Esophagus squamous epithelium (tissue), 5 donors: ENCODE measurements at places on chromosomes 5 and 9.

DNA sequence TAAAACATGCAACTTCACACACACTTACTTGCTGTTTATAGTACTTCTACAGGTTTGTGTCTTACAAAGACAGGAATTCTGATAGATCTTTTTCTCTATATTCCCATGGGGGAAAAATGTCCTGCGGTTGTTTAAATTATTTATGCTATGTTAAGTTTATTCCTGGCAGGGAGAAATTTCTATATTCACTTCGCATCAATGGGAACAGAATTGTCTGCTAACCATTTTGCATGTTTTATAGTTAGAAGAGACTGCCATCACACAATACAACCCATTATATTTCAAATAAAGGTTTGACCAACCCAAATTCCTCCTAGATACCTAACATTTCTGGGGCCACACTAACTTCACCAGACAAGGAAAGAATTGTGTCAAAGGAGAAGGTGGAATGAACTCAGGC is 110.0 kb upstream of the PRR16 start:
- H3K27me3 ChIP-seq: no peaks in the 10 kb centered on the region
- no peak overlapping the region for H3K27ac ChIP-seq
- no peak overlapping the region for H3K4me3 ChIP-seq
- H3K36me3 ChIP-seq: no peaks in the 10 kb centered on the region
- no peak for DNase-seq

GRCh38 chr5:79172269-79172668 is 60.7 kb downstream of the BHMT start:
- no peak for DNase-seq
- no peaks in the 10 kb centered on the region for H3K27me3 ChIP-seq
- no peaks in the 10 kb centered on the region for H3K36me3 ChIP-seq
- H3K4me3 ChIP-seq: no peak overlapping the region

DNA sequence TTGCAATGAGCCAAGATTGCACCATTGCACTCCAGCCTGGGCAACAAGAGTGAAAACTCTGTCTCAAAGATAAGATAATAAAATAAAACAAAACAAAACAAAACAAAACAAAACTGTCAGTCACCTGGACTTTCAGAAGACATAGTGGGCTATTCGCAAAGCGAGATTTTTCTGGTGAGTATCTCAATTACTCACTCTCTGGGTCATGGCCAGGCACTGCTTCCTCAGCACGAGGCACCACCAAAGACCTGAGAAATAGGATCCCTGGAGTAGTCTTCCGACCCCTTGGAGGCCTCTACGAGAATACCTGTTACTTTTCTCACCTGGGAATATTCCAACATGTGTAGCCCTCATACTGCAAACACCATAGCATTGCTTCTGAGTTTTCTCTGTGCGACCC is 201.7 kb upstream of the ZNF618 start:
- H3K36me3 ChIP-seq: no peaks in the 10 kb centered on the region
- H3K4me1 ChIP-seq: peaks cover 9% of the 10 kb centered on the region
- no peak overlapping the region for H3K27ac ChIP-seq
- no peak for DNase-seq
- no peak overlapping the region for H3K4me3 ChIP-seq
- H3K27me3 ChIP-seq: peaks cover 57% of the 10 kb centered on the region

DNA sequence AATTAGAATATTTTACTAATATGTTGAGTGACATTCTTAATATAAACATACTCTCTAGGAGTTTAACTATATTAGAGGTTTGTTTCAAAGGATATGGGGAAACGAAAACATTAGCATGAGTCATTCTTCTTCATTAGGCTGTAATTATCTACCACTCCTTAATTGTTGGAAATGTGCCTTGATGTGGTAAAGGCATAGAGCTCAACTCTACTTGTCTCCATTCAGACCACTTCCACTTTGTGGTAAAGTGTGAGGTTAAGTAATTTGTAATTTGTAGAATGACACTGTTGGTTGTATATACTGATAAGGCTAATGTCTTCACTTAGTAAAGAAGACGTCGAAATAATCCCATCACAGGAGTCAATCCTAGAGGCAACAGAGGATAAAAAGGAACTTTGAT is 58.1 kb downstream of the HAPLN1 start:
- H3K27ac ChIP-seq: no peak overlapping the region
- DNase-seq: no peak
- no peak overlapping the region for H3K4me3 ChIP-seq
- H3K27me3 ChIP-seq: no peaks in the 10 kb centered on the region
- H3K36me3 ChIP-seq: no peaks in the 10 kb centered on the region

DNA sequence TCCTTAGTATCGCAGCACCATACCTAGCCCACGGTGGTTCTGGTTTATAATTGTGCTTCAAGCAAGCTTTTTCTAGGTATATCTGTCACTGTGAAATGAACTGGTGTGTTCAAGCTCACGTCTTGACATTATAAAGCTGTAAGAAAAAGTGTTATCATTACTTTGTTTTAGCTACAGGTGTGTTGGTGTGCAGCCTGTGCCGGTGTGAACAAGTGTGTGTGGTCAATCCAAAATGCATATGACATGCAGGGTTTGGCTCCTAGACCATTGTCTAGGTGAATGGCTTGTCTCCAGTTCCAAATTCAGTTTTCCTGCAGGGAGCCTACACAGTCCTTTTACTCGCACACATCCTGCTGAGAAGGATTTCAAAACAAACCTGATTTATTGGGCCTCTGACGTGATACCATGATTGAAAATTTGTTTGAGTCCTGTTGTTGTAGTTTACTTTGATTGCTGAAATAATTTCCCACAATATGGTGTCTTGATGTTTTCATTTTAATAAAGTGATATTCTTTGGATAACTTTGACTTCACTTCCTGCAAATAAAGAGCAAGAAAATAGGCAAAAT is 3.7 kb downstream of the LSM11 start:
- no peaks in the 10 kb centered on the region for H3K4me1 ChIP-seq
- H3K36me3 ChIP-seq: no peaks in the 10 kb centered on the region
- H3K27ac ChIP-seq: no peak overlapping the region
- no peaks in the 10 kb centered on the region for H3K27me3 ChIP-seq
- no peak overlapping the region for H3K4me3 ChIP-seq
- no peak for DNase-seq

- H3K4me1 ChIP-seq: no peaks in the 10 kb centered on the region
- H3K27me3 ChIP-seq: no peaks in the 10 kb centered on the region
- H3K4me3 ChIP-seq: no peak overlapping the region
- no peak for DNase-seq
- H3K27ac ChIP-seq: no peak overlapping the region
- H3K36me3 ChIP-seq: peaks cover 6% of the 10 kb centered on the region
Measured at GRCh38 chr5:149257889-149258705, 13.6 kb upstream of the AFAP1L1 start.

DNA sequence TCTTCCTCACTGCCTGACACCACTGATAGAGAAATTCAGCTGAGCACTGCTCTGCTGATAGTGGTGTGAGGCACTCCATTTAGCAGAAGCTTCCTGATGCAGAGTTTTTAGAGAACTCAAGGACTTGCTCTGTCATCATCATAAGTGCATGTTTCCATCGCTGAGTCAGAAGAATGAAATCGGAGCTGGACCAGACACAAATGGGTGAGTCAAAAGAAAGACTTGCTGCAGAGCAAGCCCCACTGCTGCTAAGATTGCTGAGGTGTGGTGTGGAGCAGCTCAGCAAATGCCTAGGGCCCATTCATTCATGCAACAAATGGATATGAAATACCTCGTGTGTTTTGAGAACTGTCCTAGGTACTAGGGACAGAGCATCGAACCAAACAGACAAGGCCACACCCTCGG is 410.2 kb upstream of the SLC30A5 start:
- H3K36me3 ChIP-seq: no peaks in the 10 kb centered on the region
- H3K27me3 ChIP-seq: no peaks in the 10 kb centered on the region

GRCh38 chr9:111928359-111928720 is 31.7 kb downstream of the UGCG start:
- H3K4me3 ChIP-seq: no peak overlapping the region
- no peak for DNase-seq
- no peaks in the 10 kb centered on the region for H3K27me3 ChIP-seq
- no peak overlapping the region for H3K27ac ChIP-seq

GRCh38 chr5:170390472-170390871 is 1.3 kb upstream of the KCNMB1 start:
- H3K4me1 ChIP-seq: no peaks in the 10 kb centered on the region
- peak overlapping the region; percentile 28 for H3K27ac ChIP-seq
- no peak overlapping the region for H3K4me3 ChIP-seq
- no peaks in the 10 kb centered on the region for H3K36me3 ChIP-seq

DNA sequence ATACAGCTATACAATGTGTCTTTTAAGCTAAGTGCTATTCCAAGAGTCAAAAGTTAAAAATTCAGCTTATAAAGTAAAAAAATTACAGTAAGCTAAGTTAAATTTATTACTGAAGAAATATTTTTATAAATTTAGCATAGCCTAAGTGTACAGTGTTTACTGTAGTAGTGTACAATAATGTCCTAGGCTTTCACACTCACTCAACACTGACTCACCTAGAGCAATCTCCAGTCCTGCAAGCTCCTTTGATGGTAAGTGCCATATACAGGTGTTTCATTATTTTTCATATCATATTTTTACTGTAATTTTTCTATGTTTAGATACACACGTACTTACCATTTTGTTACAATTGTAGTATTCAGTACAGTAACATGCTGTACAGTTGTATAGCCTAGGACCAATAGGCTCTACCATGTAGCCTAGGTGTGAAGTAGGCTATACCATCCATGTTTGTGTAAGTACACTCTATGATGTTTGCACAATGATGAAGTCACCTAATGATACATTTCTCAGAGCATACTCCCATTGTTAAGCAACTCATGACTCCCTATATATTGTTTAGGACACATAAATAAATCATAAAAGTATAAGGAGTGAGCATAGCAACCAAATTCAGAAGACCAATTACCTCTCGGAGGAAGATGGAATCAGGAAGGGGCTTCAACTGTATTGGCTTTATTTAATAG is 165.1 kb upstream of the SLC30A5 start:
- DNase-seq: no peak
- no peaks in the 10 kb centered on the region for H3K4me1 ChIP-seq
- no peak overlapping the region for H3K4me3 ChIP-seq
- no peaks in the 10 kb centered on the region for H3K36me3 ChIP-seq

- H3K4me3 ChIP-seq: no peak overlapping the region
- H3K36me3 ChIP-seq: peaks cover 97% of the 10 kb centered on the region
- H3K27ac ChIP-seq: no peak overlapping the region
- DNase-seq: no peak
Measured at GRCh38 chr9:111582888-111583287, 16.6 kb downstream of the PTGR1 start.

DNA sequence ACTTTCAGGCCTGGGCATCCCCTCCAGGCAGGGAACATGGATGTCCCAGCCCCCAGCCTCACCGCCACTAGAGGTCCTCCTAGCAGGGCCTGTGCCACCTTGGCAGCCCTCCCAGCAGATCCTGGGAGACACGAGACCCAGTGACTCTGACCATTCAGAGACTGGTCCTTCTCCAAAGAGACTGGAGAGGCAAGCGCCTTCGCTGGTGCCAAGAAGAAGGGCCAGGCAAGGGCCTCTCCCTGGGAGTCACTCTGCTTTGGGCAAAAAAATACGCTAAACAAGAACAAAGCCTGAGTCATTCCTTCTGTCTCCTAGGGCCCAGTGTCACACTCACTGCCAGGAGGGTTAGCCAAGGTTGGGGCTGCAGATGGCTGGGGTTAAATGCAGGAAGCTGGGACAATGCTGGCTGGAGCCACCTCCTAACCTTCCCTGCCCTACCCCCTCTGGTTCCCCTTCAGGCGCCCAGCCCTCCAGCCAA is 35.3 kb upstream of the SMIM23 start:
- H3K27ac ChIP-seq: no peak overlapping the region
- peaks cover 8% of the 10 kb centered on the region for H3K4me1 ChIP-seq
- no peaks in the 10 kb centered on the region for H3K36me3 ChIP-seq

DNA sequence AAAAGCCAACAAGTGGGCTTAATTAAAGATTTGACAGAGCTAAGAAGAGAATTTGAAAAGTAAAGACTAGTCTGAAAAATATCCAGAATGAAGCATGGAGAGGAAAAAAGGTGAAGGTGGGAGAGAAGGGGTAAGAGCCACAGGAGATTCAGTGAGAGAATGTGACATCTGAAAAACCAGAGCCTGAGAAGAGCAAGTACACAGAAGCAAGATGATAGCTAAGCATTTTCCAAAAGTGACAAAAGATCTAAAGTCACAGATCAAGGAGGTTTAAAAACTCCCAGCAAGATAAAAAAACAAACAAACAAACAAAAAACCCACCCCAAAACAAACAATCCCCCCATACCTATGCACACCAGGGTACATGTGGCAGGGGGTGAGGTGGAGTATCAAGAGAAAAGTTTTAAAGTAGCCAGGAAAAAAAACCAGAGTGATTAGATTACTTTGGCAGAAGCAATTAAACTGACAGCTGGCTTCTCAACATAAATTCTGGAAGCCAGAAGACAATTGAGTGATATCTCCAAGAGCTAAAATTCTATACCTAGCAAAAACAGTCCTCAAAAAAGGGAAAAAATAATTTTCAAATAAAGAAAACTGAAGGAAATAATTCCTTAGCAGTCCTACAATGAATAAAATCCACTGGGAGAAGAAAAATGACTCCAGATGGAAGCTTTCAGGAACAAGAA is 111.4 kb downstream of the RAPGEF6 start:
- no peaks in the 10 kb centered on the region for H3K4me1 ChIP-seq
- H3K27ac ChIP-seq: no peak overlapping the region
- DNase-seq: no peak

- H3K4me3 ChIP-seq: no peak overlapping the region
- H3K27me3 ChIP-seq: no peaks in the 10 kb centered on the region
- DNase-seq: no peak
- H3K36me3 ChIP-seq: no peaks in the 10 kb centered on the region
- no peaks in the 10 kb centered on the region for H3K4me1 ChIP-seq
- peak overlapping the region; percentile 54 for H3K27ac ChIP-seq
Measured at GRCh38 chr9:14258660-14259239, 55.2 kb downstream of the NFIB start.

- no peaks in the 10 kb centered on the region for H3K27me3 ChIP-seq
- no peaks in the 10 kb centered on the region for H3K36me3 ChIP-seq
- H3K27ac ChIP-seq: no peak overlapping the region
- H3K4me3 ChIP-seq: no peak overlapping the region
Measured at GRCh38 chr9:89160806-89161205, 17.8 kb downstream of the SHC3 start.

GRCh38 chr5:148633067-148633377 is 21.3 kb downstream of the HTR4 start:
- no peak overlapping the region for H3K4me3 ChIP-seq
- H3K4me1 ChIP-seq: no peaks in the 10 kb centered on the region
- no peak for DNase-seq
- H3K27me3 ChIP-seq: peaks cover 4% of the 10 kb centered on the region
- H3K36me3 ChIP-seq: no peaks in the 10 kb centered on the region

DNA sequence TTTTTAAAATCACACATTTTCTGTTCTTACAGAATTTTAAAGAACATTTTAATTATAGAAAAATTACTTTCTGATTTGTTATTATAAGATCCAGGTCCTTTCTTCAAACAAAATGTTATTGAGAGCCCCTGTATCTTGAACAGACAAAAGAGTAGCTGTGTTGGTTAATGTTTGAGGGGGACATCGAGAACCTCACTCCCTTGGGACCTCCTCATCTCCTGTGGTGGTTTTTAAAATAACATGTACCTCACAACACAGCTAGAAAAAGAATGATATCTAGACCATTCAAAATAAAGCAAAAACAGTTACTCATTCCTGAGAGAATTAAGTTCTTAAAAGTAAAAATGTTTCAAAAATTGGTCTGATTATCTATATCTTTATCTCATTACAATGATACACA is 54.7 kb downstream of the VCAN start:
- no peak for DNase-seq
- no peaks in the 10 kb centered on the region for H3K4me1 ChIP-seq
- no peak overlapping the region for H3K4me3 ChIP-seq
- H3K27me3 ChIP-seq: no peaks in the 10 kb centered on the region
- H3K36me3 ChIP-seq: no peaks in the 10 kb centered on the region
- H3K27ac ChIP-seq: no peak overlapping the region
